DMS 273 treated with DMSO at 0.1 percent for 48 hours (cell line): ENCODE measurements at places on chromosomes 2 and 18.
A peak's percentile ranks its signal among the peaks of the same experiment; 100 is the strongest.

- no peak for DNase-seq
These were observed 33.5 kb downstream of the AOX1 start for GRCh38 chr2:200619279-200619678.

DNA sequence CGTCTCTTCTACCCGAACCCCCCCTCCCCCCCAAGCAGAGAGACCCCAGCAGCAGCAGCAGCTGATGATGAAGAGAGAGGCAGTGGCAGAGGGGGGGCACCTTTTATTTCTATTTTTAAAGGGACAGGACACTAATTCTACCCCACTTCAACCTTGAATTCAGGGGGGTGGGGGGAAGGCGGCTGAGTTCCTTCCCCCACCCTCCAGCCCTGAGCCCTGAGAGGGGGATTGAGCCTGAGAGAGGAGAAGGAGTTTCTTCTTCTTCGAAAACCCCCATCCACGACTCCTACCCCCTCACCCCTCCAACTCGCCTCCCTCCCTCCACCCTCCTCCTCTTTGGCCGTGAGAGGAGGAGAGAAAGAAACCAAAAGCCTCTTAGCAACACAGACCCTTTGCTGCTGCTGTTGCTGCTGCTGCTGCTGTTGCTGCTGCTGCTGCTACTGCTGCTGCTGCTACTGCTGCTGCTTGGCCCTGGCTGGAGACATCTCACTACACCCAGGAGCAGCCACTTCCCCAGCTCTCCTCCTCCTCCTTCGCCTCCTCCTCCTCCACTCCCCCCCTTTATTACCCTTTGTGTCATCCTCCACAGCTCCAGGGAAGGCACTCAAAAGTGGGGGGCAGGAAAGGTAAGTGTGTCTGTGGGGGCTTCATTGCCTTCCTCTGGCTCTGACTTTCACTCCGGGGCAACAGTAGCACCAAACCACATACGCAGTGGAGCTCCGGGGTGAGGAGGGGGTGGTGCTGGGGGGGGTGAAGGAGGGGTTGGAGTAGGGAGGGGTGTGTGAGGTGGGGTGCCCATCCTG lies at the start of gene MBD5:
Gene MBD5, plus strand, starts transcription at position 33 of the 803 bp plus-strand sequence.
- peak; percentile 48 for DNase-seq

DNA sequence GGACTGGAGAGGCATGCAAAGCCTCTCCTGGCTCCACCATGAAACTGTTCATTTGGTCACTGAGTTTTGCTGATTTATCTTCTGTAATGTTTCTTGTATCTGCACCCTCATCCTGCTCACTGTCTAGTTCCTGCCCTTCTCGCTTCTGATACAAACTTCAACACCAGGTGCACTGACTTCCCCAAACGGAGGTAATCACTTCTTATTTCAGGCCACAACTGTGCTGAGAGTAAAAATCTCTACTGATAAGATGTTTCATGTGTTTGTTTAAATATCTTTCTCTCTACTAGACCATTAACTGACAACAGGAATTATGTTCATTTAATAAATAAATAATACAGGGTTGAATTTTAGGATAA lies 10.9 kb upstream of the NT5C1B start:
- no peak for DNase-seq

DNA sequence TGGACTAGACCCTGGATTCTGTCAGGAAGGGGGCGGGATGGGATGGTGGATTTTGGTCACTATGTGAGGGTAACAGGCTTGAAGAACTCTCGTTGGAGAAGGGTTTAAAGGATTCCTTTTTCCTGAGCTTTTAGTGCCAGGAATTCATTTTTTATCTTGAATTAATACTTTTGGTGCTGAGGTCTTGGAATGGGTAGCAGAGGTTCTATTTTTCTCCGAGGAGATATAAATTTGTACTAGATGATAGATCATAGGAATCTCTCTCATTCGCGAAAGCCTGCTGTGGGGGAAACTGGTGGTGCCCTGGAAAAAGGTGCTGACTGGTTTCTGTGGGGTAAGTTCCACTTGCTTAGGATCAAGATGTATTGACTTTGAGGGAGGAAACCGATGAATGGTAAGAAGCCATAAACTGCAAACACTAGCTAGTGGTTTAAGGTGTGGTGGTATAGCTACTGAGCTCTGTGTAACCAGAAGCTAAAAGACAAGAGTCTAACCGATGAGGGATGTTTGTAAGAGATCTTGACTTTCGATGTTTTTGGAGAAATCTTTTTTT lies 706 bp downstream of the AGPS start:
- no peak for DNase-seq

- DNase-seq = no peak
These were observed 137.2 kb downstream of the BCL2 start for GRCh38 chr18:63182310-63182772.

- DNase-seq = no peak
These were observed 22.8 kb downstream of the ZSCAN30 start for GRCh38 chr18:35267161-35267651.

DNA sequence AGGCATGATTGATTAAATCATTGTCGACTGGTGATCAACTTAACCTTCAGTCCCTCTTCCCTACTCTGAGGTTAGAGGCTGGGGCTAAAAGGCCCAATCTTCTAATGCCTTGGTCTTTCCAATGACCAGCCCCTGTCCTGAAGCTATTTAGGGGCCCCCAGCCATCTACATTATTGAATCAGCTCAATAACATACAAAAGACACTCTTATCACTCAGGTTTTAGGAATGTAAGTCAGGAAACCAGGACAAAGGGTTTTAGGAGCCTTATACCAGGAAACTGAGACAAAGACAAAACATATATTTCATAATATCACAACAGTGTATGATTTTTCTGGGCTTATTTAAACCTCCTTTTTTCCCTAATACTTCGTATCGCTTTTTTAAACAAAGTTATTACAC lies 198.6 kb downstream of the RNF152 start:
- no peak for DNase-seq

- no peak for DNase-seq
These were observed 319.4 kb downstream of the NRXN1 start for GRCh38 chr2:50712569-50712968.

GRCh38 chr2:134692499-134692898 lies 26.3 kb downstream of the TMEM163 start:
- DNase-seq = peak; percentile 30

DNA sequence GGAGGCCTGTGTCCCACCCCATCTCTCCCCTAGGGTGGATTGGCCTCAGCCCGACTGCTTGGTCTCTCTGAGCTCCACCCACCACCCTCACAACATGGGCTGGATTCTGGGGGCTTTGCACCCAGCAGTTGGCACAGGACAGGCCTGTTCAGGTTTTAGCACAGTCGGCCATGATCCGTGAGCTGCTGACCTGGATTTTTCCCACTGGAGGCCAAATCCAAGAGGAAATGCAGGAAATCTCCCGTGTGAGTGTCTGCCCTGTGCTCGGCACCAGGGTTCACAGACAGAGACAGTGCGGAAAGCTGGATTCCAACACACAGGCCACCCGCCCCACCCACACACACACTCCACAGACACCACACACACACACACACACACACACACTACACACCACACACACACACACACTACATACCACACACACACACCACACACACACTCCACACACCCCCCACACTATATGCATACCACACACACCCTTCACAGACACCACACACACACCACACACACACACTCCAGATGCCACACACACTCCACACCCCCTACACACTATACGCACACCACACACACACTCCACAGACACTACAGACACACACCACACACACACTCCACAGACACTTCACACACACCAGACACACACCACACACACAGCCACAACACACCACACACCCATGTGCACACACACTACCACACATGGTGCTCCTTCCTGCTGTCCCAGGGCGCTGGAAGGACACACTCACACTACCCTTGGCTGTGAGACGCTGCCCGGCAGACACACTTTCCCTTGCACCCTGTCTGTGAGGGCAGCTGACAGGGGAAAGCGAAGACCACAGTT lies 14.1 kb downstream of the MBP start:
- DNase-seq = no peak

GRCh38 chr18:8820396-8821082 lies 115.2 kb downstream of the MTCL1 start:
- DNase-seq = no peak

- no peak for DNase-seq
These were observed 284.1 kb downstream of the SLC4A3 start for GRCh38 chr2:219911541-219911940.

- no peak for DNase-seq
These were observed 153.6 kb downstream of the FAM210A start for GRCh38 chr18:13572721-13573120.

DNA sequence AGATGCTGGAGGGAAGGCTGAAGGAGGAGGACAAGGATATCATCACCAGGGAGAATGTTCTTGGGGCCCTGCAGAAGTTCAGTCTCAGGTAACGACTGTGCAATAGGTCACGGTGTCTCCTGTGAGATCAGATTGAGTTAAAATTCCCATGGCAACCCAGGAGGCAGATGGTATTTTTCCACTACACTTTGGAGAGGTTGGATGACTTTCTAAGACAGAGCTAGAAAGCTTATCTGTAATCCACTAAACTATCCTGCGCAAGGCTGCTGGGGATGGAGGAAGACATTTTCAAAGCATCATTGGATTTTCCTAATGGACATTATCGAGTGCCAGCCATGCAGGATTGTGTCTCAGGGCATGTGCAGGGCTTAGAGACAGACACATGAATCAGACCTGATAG lies 74.6 kb downstream of the ARMC9 start:
- DNase-seq = no peak

GRCh38 chr2:84878459-84878858 lies 2.4 kb downstream of the TRABD2A start:
- no peak for DNase-seq

- no peak for DNase-seq
These were observed 173.7 kb downstream of the CMPK2 start for GRCh38 chr2:6692056-6692455.

- DNase-seq = no peak
These were observed 133.6 kb upstream of the CAPN13 start for GRCh38 chr2:30940839-30941238.

GRCh38 chr2:161631855-161632391 lies 7.7 kb downstream of the SLC4A10 start:
- DNase-seq = no peak

DNA sequence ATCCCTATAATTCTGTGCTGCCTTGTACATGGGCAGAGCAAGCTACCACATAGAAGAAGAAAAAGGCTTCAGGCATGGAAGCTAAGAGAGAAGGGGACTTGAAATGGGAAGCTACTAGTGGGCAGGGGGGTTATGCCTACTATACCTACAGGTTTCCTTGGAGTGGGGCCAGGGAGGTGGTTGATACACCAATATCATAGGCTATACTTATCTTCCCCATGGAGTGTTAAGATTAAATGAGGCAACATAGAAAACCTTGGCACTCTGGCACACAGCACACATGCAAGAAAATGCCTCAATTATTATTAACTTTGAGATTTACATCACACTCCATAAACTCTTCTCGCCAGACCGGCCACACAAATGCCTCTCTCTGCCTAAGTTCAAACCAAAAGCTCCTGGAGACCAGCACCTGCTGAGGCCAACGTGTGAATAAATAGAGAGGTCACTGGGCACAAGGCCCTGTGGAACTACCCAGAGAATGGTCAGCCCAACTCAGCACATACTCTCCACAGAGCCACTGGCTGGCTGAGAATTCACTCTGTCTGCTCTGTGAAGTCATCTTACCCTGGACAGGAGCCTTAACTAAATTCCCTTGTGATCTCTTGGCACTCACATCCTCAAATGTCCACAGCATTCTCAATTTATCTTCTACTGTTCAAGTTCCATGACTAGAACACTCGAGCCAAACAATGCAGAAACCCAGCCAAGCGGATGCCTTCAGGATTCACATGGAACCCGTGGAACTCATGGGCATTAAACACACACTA lies 498.7 kb downstream of the BCL11A start:
- DNase-seq = no peak

GRCh38 chr2:56337342-56337741 lies 153.6 kb downstream of the CCDC85A start:
- no peak for DNase-seq

DNA sequence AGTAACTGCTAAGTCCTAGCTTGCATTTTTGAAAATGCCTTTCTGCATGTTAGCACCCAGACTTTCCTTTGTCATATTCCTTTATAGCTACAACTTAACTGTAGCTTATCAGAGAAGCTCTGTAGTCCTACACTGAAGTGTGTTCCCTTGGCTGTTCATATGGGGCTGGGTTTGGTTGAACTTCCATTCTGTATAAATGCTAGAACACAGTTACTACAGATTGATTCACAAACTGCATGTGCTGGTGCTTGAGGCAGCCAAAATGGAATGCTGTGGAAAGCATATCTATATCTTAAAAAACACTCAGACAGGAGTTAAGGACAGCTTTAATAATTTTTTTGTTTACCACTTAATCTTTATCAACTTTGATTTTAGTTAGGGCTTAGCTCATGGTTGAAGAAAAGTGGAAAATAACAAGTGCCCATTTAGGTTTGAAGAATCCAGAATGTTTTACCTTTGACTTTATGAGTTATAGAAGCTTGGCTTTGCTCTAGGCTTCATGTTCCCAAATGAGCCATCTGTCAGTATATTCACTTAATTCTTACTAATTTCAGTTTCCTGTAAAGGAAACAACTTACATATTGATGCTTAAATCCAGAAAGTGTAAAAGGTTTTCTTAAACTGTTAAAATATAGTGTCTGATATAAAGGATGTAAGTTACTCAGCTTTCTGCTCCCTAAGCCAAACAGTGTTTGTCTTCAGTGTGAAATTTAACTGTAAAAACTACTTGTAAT lies 148.9 kb downstream of the AGPS start:
- DNase-seq = peak; percentile 86

DNA sequence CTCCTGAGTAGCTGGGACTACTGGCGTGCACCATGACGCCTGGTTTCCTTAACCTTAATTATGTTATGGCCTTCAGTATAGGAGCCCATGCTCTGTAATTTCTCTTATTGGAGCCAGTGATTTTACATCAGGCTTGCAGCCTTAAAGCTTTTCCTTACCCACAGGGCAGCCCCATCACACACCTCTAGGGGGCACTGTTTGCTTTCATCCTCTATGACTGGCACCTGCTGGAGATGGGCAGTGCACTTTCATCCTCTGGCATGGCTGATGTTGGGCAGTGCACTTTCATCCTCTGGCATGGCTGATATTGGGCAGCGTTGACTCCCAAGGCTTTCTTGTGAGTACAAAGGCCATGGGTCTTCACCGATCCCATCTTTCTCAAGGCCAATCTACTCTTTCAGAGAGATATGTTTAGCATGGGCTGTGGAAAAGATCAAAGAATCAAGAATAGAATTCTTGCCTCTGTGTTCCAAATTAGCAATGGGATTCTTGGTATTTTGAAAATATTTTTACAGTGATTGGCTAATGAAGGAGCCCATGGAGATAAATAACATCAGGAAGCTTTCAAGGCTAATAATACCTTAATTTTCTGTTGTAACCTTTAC lies 80.7 kb upstream of the MEX3C start:
- DNase-seq = peak; percentile 15
